Caudate nucleus (tissue), 63 donors: ENCODE measurements at places on chromosomes 6 and 20.

GRCh38 chr6:142934599-142934998 is 10.4 kb downstream of the HIVEP2 start:
- DNase-seq = no peak

DNA sequence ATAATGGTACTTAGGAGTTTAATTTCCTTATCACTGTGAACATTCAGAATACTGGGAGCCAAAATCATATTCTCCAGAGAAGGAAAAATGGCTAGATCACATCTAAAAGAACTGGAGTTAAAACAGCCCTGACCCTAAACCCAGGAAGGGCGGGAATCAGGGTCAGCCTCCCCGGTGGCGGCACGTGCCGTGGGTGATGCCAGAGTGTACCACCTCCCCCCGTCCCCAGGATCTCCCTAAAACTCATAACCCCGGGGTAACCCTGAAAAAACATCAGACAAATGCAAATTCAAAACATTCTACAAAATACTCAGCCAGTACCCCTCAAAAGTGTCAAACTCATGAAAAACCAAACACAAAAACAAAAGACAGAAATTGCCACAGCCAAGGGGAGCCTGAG is 148.3 kb downstream of the DLL1 start:
- DNase-seq = no peak

- DNase-seq = no peak
These were observed 5.6 kb downstream of the EEF1A1 start for GRCh38 chr6:73515204-73515655.

- DNase-seq = no peak
These were observed 1145.2 kb upstream of the GJE1 start for GRCh38 chr6:140987364-140988155.

DNA sequence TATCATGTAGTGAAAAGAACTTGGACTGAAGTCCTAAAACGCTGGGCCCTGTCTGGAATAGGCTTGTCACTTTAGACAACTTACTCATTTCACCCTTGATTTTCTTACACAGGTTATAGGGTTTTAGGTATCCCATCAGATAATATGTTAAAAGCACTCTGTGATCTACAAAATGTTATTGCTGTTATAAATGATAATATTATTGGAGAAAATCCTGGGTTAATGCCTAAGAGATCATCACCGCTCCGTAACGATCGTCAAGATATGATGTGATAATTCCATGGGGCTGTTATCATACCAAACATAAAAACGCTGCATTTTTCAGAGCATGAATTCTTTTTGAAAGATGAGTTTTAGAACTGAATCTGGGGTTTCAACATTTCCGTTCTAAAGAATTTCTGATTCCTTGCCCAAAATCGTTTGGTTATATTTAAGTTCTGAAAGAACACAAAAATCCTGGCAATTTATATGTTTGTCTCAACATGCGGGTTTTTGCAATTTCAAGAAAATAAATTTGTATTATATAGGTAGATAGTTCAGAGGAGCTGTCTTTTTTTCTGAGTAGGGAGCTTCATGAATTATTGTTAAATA is 154.8 kb downstream of the FOXC1 start:
- no peak for DNase-seq

DNA sequence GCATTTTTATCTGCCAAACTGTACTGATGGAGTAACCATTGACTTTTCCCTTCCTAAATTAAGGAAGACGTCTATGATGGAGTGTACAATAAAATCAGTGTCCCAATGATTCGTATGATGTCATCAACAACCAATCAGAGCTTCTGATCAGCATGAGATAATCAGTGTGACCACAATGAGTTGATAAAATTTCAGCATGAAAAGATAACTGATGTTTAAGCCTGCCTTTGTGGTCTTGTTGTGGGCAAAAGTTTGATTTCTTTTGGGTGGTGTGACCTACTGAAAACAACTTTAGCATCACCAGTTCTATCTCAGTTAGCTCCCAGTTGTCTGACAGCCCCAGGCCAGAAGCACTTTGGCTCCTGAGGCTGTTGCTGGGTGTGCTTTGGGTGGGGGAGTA is 3.3 kb downstream of the PCIF1 start:
- no peak for DNase-seq

GRCh38 chr6:112179631-112180030 is 74.7 kb downstream of the LAMA4 start:
- no peak for DNase-seq
